ENCODE measurements at places on chromosomes 4 and X. TPM values are rescaled to one million over a fixed set of nuclear protein-coding genes. Genes with fewer than 3 reads are reported as not detected.

SSX4B gene
- not detected for total RNA-seq

TRPC5OS gene
- total RNA-seq: not detected

GRCh38 chr4:144710526-144710912 is 64.6 kb downstream of the HHIP start:
- DNase-seq: no peak

- DNase-seq: peak; percentile 63
These were observed 190.8 kb downstream of the TSPAN5 start for GRCh38 chr4:98467627-98468072.

DNA sequence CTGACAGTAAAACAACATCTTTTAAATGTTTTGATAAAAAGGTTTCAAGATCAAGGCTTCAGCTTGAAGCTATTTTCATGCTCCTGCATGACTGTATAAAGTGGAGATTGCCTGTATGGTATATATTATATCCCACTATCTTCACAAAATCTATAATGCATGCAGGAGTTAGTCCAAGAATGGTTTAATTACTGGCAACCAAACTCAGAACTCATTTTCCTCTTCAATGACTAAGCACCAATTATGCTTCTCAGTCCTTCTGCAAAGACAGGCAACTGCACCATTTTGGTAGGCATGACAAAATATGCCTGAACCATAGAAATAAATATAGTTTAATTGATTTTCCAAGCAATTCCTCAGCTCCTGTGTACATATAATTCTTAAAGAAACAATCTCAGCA is 54.5 kb downstream of the NPY5R start:
- DNase-seq: no peak

DNA sequence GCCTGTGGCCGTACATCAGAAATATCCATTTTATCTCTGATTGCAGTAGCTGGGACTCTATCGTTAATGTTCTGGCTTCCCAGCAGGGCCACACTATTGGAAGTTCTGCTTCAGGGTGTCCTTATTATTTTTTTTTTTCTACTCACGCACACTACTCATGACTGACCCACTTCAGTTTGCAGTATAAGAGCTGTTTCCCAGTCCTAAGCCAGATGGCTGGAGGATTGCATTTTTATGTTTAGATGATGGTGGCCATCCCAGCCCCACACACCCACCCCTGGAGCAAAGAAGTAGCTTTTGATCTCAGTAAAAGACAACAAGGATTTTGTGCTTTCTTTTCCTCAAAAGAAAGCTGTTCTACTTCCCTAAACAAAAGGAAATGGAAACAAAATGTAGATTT is 557.0 kb upstream of the GALNTL6 start:
- DNase-seq: no peak

GRCh38 chr4:15882675-15883086 is 55.9 kb downstream of the FGFBP1 start:
- DNase-seq: no peak

- DNase-seq: no peak
These were observed 61.7 kb downstream of the BEND2 start for GRCh38 chrX:18158963-18159362.

- no peak for DNase-seq
These were observed 21.4 kb upstream of the NOX1 start for GRCh38 chrX:100895365-100896075.

DNA sequence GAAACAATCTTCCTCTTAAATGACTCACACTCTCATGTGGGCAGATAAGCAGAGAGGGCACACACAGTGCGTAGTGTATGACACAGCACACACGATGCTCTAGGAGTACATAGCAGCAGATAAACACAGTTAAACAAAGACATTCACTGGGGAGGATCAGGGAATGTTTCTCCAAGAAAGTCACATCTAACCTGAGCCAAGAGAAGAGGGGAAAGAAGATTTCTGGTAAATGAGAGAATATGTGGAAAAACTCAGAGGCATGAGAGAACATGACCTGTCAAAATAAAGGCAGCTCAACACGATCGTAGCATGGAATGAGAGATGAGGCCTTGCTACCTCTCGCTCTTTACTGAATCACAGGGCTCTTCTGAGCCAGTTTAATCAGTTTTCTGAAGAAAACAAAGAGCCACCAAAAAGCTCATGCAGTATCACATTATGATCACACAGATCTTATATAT is 251.0 kb downstream of the ANK2 start:
- no peak for DNase-seq

- no peak for DNase-seq
These were observed 116.2 kb upstream of the STX18 start for GRCh38 chr4:4658052-4658451.

DNA sequence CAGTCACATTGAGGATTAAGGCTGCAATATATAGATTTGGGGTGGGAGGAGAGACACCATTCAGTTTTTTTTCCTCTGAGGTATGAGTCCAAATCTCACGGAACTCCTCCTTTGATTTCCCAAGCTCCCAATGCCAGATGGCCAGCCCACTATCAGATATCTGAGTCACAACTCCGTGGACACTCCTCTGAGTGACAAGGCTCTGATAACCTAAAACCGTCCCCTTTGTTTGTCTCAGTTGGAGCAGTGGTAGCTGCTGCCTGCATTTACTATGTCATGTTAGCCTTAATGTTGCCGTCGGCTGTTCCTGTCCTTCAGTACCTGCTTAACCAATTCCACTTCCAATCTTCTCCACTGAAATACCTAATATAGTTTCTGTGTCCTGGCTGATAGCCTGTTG is 107.3 kb downstream of the DTHD1 start:
- no peak for DNase-seq

DNA sequence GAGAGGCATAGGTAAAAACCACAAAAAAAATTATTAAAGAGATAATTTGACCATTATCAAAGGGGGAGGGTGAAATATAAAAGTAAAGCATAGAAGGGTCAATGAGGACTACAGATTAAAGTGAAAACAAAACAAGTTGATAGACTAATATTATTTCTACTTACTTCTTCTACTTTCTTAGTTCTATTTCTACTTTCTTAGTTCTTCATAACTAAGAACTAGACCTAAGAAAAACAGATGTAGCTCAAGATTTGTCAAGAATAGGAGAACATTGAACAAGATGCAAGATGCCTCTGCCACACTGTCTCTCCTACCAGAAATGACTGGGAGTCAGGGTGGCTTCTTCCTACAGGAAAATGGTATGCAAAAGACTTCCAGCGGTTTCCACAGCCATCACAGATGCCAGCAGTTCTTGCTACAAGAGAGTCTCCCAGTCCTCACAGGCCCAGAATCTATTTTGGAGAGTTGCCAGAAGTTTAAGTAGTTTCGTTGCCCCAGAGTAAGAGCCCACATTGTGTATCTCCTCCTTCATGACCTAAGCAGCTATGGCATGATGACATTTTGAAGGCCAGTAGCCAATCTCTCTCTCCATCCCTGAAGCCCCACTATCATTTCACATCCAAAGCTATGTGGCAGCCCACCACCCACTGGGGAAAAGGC is 42.9 kb upstream of the DDX60 start:
- DNase-seq: no peak

GRCh38 chrX:46626566-46626965 is 53.0 kb downstream of the CHST7 start:
- DNase-seq: no peak

- DNase-seq: peak; percentile 30
These were observed 66.0 kb downstream of the TBL1X start for GRCh38 chrX:9530848-9531274.

- no peak for DNase-seq
These were observed 232.3 kb downstream of the PTTG2 start for GRCh38 chr4:38192516-38192915.

DNA sequence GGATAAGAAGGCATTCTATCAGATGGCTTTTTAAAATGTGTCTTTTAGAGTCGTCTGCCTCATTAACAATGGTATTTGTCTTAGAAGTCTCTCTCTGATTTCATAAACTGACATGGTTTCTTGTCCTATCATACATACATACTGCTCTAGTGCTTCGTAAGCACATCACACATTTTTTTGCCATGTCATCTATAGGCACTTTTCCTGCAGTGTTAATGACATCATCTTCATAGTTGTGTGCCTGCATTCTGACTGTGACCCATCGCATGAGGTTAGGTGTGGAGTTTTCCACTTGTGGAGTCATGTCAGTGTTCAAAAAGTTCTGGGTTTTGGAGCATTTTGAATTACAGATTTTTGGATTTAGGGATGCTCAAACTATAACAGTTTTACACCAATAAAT is 361.6 kb upstream of the SPOCK3 start:
- DNase-seq: no peak

GRCh38 chr4:121784401-121784800 is 16.7 kb upstream of the EXOSC9 start:
- DNase-seq: no peak

GRCh38 chrX:133258481-133258880 is 40.3 kb upstream of the TFDP3 start:
- DNase-seq: no peak
